ENCODE measurements at places on chromosomes 6 and 20. TPM values are rescaled to one million over a fixed set of nuclear protein-coding genes. Genes with fewer than 3 reads are reported as not detected.

- DNase-seq: no peak
Observed at GRCh38 chr20:8073024-8073832, 53.7 kb upstream of the TMX4 start.

- DNase-seq: peak; percentile 43
Observed at GRCh38 chr20:1301031-1301529, 27.9 kb downstream of the SDCBP2 start.

DNA sequence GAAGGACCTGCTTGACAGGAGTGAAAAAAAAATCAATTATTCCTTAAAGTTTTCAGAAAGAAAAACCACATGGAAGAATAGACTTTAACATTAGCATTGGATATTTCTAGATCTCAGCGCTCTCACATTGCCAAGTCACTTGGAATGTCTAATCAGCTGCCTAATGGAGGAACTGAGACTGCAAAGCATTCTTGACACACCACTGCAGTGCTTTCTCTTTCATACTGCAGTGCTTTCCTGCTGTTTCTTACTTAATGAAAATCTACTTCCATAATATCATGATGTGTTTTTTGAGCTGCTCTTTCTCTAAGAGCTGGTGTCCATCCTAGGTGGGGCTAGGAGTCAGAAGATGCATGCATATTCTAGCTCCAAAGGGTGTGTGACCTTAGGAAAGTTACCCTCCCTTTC lies 20.4 kb upstream of the MCM3 start:
- peak; percentile 34 for DNase-seq

DNA sequence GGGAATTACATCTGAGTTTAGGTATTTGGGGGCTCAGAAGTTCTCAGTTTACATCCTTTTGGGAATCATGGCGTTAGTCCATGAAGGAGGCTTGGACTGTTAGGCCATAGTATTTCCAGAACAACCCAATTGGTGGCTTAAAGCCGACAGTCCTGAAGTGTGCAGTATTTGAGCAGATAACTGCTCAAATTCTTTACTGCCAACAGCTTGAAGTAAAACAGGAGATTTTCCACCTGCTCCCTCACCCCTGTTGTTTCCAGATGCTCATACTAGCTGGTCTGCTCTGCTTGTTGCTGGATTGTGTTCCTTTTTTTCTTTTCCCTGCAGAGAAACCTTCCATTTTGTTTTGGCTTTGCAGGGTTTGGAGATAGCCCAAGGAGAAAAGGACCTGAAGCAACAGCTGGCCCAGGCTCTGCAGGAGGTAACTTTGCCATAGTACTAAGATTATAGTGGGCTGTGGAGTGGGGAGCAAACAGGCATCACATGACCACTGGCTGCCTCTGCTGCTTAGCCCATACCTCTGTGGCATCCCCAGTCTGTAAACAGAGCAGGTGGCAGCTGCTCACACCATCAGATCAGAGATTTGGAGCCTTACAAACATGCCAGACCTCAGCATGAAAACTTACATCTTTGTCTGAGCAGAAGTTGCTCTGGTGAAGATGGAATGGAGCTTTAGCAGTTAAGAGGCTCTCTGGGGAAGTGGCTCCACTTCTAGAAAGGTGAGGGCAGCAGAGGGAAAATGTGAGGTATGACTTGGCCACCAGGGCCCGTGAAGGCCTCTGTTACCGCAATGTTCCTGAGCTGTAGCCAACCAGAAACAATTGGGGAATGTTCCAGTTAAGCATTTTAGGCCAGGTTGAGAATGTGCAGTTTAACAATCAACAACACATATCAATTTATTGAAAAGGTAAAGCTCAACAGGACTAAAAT lies 17.6 kb downstream of the RNF8 start:
- DNase-seq: no peak

DNA sequence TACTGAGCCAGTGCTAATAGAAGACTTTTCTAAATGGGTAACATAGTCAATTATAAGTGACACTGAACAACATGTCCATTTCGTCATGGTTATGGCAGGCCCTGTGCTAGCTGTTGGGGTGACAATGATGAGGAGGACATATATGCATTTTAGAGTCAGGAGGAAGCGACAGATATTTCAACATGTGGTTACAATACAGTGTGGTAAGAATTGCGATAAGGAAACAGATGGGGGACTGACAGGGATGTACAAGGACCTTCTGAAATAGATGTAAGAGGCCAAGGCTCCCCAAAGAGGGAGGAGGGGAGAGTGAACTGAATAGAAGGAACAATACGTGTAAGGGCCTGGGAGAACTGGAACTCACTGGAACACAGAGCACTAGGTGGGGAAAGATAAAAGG lies 11.7 kb downstream of the MMP24 start:
- no peak for DNase-seq

DNA sequence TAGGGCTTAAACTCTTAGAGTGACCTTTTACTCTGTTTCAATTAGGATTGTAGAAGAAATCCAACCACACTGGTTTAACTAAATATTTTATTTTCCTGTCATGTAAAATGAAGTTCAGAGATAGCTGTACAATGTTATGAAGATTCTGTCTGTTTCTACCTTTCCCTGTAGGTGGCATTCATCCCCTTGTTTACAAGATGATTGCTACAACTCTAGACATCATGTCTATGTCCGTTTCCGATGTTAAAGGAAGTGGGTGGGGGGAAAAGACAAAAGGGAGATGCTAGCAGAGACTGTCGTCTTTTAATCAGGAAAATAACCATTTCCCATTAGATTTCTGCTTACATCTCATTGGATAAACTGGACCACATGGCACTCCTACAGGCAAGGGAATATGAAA lies 30.9 kb upstream of the RIMS1 start:
- no peak for DNase-seq

The PCK1 gene
- not detected for total RNA-seq

Measured in neural progenitor cell (in vitro differentiated cells).